ENCODE measurements at places on chromosomes 5 and 9. TPM values are rescaled to one million over a fixed set of nuclear protein-coding genes. Genes with fewer than 3 reads are reported as not detected.
A peak's percentile ranks its signal among the peaks of the same experiment; 100 is the strongest.

DNA sequence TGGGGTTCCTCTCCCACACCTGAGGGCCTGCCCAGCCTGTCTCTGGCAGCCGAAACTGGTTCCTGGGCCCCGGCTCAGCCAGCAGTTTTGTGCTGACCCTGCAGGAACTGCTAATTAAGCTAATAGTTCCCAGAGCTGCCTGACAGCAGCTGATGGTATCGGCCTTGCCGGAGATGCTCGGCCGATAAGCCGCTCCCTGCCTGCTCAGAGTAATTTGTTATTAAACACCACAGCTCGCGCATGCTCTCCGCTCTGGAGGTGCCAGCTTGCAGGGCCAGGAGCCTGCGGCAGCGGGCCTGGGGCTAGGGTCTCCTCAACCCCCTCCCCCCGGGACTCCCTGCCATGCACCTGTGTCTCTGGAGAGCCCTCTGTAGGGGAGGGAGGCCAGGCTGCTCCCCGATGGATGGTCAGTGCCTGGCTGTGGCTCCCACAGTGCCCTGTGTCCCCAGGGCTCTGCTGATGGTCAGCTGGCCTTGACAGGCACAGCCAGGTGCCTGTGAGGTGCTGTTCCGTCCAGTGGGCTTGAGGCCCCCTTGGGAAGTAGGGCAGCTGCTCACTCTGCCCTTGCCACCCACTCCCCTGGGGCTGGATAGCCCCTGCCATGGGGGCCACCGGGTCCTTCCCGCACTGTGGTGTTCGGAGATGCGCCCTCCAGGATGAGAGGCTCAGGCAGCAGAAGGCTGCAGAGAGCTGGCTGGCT is 41.7 kb downstream of the RXRA start:
- no peak for DNase-seq

DNA sequence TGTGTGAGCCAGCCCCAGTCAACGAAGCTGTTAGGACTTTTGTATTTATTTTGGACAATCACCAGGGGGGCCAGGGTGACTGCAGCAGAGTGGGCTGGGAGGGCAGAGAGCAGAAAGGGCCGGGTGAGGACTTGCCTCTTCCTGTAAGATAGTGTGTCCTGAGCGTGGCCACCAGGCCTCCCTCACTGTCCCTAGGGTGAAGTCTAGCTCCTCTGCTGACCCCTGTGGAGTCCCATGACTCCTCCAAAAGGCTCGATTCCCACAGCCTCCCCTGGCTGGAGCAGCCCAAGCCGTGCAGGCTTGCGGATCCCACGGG is 147.8 kb downstream of the RXRA start:
- DNase-seq: peak; percentile 72

GRCh38 chr5:132663771-132664695 is 6.1 kb downstream of the IL13 start:
- no peak for DNase-seq

- no peak for DNase-seq
Observed at GRCh38 chr5:58683567-58683966, 100.7 kb downstream of the RAB3C start.

GRCh38 chr5:142597546-142598337 is 88.1 kb downstream of the FGF1 start:
- DNase-seq: no peak

DNA sequence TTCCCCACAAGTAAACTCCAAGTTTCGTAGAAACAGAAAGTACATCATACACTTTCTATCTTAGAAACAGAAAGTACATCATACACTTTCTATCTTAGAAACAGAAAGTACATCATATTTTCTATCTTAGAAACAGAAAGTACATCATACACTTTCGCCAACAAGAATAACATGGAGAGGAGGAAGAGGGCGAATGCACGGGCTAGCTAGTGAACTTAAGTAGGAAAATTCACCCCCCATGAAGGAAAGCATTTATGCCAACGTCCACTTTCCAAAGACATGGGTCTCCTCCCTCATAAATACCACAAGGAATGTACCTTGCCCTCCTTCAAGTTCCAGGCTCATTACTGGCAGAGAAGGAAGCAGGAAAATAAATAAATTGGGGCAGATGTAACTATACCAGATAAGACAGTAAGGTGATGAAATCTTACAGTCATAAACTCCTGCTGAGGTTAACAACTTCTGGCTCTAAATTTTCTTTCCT is 64.7 kb downstream of the FRMD3 start:
- no peak for DNase-seq

DNA sequence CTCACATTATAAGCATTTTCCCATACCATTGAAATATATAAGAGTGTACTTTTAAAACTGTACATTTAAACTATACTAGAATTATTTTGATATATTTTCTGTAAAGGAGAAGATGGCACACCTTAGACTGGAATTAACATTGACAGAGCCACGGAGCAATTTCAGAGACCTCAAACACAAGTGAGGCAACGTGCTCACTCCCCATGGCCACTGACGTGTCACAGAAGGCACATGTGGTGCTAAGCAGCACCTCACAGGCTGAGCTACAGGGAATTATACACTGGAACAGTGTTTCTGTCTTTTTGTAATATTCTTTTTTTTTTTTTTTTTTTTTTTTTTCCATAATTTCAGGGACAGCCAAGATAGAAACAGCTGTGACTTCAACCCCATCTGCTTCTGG is 66.5 kb downstream of the NUP214 start:
- DNase-seq: no peak

DNA sequence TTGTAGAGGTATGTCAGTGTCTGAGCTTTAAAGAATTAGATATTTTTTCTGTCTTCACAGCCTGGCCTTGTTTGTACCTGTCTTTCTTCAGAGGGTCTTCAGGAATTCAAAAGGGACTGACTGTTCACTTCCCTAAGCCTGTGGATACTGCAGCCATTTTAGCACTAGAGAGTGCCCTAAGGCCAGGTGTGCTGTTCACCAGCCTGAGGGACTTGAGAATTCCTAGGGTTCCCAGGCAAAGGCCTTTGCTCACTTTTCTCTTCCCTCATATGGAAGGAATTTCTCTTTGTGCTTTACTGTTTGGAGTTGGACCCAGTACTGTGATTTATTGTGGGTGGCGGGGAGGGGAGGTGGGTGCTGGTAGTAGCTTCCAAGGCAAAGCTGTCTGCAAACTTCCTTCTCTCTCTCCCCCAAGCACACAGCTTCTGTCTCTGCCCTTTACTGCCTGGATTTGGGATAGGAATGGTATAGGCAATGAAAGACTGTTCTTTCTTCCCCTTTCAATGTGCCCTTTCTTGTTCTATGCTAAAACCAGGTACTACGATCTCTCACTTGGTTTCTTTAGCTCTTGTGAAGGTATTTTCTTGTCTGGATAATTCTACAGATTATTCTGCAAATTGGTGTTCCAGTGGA is 9.7 kb upstream of the LRRC70 start:
- no peak for DNase-seq

DNA sequence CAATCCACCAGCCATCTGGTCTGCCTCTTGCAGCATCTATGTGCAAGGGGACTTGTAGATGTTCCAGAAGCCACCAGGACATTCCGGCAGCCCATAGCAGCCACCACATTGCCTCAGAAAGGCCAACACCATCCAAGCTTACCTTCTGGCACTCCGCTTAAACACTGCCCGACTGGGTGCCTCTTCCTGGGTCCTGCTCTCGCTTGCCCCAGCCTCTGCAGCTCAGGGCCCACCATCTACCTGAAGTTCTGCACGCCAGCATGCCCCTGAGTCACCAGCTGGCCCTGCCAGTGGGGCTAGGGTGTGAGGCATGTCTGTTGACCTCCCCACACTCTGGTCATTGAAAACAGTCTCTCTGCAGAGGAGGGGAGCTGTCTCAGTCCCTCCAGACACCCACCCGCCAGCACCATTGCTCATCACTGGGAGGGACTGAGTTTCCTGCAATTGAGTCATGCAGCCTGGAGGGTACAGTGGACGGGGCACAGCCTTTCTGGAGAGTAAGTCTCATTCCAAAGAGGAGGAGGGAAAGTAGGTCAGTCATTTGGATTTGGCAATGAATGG is 16.9 kb upstream of the COL5A1 start:
- no peak for DNase-seq

GRCh38 chr9:137506702-137507171 is 43.5 kb downstream of the PNPLA7 start:
- no peak for DNase-seq

GRCh38 chr5:77991084-77991483 is 214.9 kb upstream of the TBCA start:
- DNase-seq: no peak

GRCh38 chr5:54357408-54358058 is 47.2 kb upstream of the ARL15 start:
- DNase-seq: no peak

DNA sequence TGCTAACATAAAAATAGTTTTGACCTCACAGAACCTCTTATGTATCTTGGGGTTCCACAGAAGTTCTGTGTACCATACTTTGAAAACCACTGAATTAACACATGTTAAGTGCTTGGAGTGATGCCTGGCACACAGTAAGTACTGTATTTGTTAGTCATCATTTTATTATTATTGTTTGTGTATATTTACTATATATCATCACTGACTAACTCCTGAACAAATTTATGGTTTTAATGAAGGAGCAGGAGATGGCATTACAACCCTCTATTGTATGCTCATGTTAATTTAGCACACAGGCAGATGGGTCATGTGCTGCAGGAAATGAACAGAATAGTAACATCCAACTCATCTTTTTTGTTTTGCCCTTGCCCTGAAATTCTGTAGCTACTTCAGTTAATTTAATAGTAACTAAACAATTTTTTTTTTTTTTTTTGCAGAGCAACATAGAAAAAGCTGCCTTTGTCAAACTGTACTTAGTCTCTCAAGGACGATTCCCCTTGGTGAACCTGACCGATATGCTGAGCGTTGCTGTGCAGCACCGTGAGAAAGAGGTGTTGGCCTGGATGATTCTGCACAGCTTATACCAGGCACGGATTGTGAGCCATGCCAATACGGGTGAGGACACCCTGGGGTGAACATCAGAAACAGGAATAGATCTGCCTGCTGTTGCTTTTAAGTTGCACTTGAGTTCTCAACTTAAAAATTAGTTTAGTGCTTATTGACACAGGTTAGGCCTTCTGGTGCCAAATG is 45.4 kb downstream of the HACD4 start:
- no peak for DNase-seq

DNA sequence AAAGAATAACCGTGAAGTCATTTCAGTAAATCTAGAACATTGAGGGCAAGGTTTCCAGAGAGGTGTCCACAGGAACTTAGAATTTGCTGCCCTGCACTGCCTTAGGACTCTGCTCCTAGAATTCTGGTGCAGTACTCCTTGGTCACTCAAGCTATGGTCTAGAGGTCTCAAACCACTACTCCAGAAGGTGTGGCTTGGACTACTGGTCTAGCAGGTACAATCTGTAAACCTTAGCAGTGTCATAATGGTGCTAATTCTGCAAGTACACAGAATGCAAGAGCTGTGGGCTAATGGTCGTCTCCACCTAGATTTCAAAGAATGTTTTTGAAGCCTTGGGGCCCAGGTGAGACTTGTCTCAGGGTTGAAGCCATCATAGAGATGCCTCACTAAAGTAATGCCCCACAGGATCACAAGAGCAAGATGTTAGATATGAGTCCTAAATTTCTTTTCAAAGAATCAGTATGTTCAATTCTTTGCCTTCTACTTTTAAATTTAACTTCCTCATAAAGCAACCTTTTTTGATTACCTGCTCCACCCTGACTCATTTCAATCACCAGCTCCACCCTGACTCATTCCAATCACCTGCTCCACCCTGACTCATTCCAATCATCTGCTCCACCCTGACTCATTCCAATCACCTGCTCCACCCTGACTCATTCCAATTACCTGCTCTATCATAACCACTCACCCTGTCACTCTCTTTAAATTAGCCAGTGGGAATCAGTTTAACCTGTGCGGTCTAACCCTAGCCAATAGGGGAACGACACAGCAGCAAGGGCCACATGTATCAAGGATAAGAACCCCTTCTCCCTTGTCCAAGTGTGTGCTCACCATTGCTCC is 1111.8 kb upstream of the ACO1 start:
- no peak for DNase-seq

GRCh38 chr9:88464851-88465250 is 70.1 kb upstream of the NXNL2 start:
- no peak for DNase-seq

DNA sequence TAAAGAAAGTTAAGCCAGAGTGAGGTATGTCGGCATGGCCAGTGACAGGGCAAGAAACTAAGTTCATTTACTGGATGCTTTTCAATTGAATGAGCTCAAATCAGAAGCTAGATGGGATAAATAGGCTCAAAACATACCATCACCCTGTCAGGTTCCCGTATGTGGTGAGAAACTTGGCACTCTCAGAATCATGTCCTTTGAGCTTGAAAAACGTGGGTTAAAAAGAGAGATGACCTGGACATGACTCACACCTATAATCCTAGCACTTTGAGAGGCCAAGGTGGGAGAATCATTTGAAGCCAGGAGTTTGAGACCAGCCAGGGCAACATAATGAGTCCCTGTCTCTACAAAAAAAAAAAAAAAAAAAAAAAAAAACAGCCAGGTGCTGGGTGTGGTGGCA is 121.7 kb upstream of the RGMB start:
- DNase-seq: no peak

DNA sequence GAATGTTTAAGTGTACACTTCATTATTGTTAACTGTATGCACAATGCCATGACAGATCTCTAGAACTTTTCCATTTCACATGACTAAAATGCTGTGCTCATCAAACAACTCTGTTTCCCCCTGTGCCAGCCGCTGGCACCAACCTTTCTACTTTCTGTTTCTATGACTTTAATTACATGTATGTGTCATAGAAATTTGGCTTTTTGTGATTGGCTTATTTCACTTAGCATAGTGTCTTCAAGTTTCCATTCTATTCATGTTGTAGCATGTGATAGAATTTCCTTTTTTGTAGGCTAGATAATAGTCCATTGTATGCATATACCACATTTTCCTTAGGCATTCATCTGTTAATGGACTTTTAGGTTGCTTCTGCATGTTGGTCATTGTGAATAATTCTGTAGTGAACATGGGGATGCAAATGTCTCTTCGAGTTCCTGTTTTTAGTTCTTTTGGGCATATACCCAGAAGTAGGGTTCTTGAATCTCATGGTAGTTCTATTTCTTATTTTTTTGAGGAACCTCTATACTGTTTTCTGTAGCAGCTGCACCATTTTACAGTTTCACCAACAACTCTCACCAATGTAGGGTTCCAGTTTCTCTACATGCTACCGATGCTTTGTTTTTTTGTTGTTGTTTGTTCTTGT is 184.4 kb upstream of the DMRT1 start:
- DNase-seq: no peak

DNA sequence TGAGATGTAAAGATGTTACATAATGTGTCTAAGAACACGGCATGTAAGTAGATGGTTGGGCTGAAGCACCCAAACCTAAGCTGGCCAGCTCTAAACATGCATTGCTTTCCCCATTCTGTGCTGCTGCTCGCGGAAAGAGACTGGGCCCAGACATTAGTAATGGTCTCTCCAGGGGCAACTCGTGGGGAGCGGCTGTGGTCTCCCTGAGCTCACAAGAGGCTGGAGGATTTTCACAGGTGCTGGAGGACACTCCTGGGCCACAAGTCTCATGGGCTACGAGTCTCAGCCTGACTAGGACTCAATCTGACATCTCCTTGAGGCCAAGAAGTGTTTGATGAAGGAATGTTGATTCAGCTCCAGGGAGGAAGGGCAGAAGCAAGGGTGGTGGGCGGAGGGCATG is 92.7 kb upstream of the PTCH1 start:
- no peak for DNase-seq

IFNA13 gene
- total RNA-seq: not detected

TMEM215 gene
- total RNA-seq: not detected

MLANA gene
- not detected for total RNA-seq

FUT7 gene
- total RNA-seq: not detected

CCDC112 gene
- 4.4 TPM for total RNA-seq

NEUROG1 gene
- not detected for total RNA-seq

SLC36A1 gene
- 4.4 TPM for total RNA-seq

SLC34A3 gene
- total RNA-seq: not detected

TJP2 gene
- total RNA-seq: 116 TPM

RELL2 gene
- 0.86 TPM for total RNA-seq

IRX2 gene
- total RNA-seq: 5.6 TPM

Data from Right ventricle myocardium superior (tissue), 1 donor.